NCI-H748 treated with DMSO at 0.1 percent for 48 hours (cell line): ENCODE measurements at places on chromosomes 4 and X.
A peak's percentile ranks its signal among the peaks of the same experiment; 100 is the strongest.

GRCh38 chr4:336099-336892 lies 1.3 kb upstream of the ZNF141 start:
- DNase-seq: no peak

GRCh38 chr4:188484256-188484655 lies 345.0 kb downstream of the TRIML1 start:
- no peak for DNase-seq

- no peak for DNase-seq
Measured at GRCh38 chr4:22635692-22636091, 57.0 kb upstream of the GBA3 start.

DNA sequence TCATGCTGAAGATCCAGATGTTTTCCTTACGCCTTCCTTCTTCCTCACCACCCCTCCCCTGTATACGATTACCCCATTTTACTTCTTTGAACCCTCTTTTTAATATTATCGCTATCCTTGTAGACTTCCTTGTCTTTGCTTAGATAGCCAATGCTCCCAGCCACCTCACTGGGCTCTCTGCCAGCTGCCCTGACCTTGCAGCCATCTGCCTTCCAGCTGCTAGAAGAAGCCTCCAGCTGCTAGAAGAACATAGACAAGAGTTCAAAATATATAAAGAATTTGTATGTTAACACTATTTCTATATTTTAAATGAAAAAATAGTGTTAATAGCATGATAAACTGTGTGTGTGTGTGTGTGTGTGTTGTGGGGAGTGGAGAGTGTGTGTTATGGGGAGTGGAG lies 374.7 kb downstream of the ANKRD50 start:
- DNase-seq: peak; percentile 13

GRCh38 chr4:174406383-174406782 lies 115.9 kb downstream of the HPGD start:
- no peak for DNase-seq
